ENCODE measurements at places on chromosomes 12 and 14. TPM values are rescaled to one million over a fixed set of nuclear protein-coding genes. Genes with fewer than 3 reads are reported as not detected.

Gene AKAP6
- 3.0 TPM for total RNA-seq

Gene GNPTAB
- total RNA-seq: 12.3 TPM

DNA sequence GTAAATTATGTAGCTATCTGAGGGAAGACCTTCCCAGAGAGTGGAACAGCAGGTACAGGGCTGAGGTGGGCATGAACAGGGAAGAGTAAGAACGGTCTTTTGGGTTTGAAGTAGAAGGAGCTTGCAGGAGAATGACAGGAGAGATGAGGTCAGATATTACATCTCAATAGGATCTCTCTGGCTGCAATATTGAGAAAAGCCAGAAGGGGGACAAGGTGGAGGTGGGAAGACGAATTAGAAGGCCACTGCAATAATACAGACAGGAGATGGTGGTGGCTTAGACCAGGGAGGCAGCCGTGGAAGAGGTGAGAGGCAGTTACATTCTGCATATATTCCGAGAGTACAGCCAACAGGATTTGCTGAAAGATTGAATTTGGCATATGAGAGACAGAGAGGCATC, 310.2 kb downstream of the APAF1 start:
- DNase-seq: peak; percentile 5

GRCh38 chr12:53828598-53828997, 76.8 kb upstream of the CISTR start:
- DNase-seq: no peak

GRCh38 chr14:22159099-22159498, 429.9 kb downstream of the DAD1 start:
- no peak for DNase-seq

Measured in RPMI7951 (cell line).